ENCODE measurements at places on chromosomes 5 and 9.

GRCh38 chr5:71482132-71482531 lies 26.7 kb downstream of the BDP1 start:
- DNase-seq, result no peak

DNA sequence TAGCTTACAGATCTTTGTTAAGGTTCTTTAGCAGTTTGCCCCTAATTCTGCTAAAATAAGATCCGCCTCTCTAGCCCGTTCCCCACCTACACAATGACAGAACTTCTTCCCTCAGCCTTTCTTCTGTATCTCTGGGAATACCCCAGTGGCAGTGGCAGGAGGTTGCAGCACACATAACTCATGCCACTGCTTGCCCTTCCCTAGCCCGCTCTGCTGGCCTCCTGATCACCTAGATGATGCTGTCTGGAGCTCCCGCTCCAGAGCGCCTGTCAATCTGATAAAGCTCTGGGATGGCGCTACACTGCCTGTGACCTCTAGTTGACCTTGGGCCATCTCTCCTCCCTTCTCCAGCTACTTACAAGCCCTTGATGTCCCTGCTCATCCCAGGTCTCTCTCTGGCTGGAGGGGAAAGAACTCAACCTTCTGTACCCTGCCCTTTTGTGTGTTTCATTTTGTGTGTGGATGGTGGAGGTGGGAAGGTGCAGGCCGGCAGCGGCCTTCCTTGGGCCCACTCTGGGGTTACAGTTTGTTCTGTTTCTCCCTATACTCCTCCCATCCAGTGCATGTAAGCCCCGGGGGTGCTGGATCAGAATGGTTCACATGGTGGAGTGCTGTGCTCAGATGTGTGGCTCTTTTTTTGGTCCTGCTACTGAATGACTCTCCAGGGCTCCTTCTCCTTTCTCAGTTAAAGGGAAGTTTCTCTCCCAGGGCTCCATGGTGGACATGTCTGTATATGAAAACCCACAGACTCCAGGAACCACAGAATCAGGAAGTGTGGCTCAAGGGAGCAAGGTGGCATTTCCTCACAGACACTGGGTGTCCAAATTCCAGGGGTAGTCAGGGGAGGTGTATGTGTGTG lies 29.1 kb downstream of the MTX3 start:
- no peak for DNase-seq

- no peak for DNase-seq
Observed at GRCh38 chr5:43008363-43009153, 31.6 kb downstream of the ANXA2R start.

DNA sequence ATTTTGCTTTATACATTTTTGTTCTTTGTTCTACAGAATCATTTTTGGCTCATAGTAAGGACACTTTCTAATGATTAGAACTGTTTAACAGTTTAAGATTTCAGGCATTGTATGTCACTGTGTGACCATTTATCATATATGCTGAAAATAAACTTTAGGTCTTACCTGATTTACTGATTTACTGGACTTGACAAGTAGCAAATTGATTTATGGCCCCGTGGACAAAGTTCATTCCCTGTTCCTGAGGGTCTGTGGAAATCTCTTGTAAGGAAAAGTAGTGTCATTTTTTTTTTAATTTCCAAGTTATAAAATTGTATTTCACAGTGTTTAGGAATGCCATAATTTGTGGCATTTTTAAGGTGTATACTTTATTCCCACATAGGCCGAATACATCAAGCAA lies 40.7 kb downstream of the KIF2A start:
- DNase-seq, result no peak

DNA sequence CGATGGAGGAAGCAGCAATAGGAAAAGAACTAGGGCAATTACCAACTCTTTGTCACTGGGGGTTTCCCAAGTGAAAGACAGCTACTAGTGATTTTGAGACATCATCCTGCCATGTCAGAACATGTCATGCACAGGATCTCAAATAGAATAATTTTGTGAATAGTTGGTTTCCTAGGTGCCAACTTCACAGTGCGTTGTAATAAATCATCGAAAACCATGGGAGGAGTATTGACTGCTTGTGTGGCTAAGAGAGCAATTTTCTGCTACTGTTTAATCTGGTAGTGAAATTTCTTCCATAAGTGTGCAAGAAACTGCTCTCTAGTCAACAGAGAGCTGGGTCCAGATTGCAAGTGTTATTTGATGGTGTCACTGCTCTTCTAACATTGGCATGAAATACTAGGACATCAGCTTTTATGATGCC lies 168.6 kb downstream of the NNT start:
- no peak for DNase-seq

DNA sequence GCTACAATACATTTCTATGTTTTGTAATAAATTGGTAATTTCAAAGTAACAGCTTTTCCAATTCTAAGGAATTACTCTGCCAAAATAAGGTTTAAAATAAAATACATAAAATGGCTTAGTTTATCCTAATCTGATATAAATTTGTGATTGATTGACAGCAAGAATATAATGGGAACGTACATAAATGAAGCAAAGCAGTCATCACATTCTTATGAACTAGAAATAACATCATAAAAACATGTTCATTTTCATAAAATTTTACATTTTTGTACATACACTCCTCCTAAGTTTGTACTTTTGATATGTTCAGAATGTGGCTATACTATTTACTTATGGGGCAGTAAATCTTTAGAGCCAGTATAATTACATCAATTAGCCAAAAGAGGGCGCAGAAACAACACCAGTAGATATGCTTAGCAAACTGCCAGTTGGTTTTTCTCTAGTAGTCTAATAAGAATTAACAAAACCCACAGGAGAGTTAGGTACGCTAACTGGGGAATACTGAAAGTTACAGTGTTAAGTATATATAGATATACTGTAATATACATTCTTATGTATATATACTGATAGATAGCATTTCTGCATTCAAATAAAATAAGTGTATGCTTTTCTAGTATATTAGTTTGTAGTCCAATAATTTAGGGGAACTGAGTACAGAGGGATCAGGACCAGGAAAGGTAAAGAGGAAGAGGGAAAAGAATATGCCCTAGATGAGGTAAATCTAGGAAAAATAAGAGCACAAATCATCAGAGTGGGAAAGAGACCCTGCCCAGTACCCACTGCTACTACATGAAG lies 76.8 kb downstream of the ZDHHC21 start:
- peak; percentile 19 for DNase-seq

DNA sequence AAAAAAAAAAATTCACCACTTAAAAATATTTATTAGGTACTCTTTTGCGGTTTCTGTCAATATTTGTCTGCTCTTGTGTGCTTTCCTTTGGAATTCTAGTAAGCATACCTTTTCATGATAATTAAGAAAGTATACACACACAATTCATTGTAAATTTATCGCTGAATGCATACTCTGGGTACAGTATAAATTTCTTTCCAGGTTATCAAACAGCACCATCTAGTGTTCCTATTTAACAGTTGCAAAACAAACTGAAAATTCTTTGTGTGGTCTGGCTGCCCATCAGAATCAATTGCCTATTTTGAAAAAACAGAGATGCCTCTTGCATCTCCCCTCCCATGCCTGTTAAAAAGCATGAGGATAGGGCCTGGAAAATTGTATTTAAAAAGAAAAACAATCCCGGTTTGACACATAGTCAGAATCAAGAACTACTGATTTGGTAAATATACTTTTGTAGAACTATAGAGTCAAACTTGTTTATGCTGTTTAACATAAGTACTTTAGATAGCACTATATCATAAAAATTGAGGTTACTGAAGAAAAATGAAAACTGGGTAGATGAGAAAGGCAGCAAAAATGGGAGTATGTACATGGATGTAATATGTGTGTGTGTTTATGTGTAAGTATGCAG lies 16.2 kb downstream of the PGGT1B start:
- no peak for DNase-seq

- no peak for DNase-seq
Observed at GRCh38 chr5:1302258-1302657, 7.4 kb upstream of the TERT start.

DNA sequence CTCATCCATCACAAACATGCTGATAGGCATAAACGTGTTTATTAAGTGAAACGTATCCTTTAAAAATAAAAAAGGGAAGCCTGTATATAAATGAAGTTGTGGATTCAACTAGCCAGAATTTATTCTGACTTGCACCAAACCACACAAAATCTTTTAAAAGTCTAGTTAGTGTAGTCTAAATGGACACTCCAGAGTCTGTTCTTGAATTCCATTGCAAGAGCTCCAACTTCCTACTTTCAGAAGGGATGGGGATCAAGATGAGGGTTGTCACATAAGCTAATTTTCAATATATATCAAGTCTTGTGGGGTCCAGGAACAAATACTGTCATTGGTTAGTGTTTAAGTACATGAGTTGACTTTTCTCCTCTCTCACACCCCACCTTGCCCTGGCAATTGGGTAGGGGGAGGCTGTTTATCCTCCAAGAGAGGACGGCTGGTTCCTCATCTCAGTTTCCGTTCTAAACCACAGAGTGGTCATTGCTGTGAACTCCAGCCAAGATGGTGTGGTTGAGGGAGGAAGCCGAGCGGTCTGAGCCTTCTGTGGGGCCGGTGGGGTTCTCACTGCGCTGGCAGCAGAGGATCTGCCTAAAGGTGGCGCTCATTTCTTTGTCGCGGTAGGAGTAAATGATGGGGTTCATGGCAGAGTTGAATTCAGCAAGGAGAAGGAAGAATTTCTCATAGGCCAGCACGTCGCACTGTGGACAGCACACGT lies 163.2 kb downstream of the LPAR1 start:
- no peak for DNase-seq

GRCh38 chr5:38420246-38420645 lies 136.2 kb downstream of the LIFR start:
- no peak for DNase-seq

- DNase-seq, result no peak
Observed at GRCh38 chr5:53355316-53355715, 125.1 kb upstream of the FST start.

GRCh38 chr5:62779010-62779422 lies 200.4 kb downstream of the LRRC70 start:
- peak; percentile 13 for DNase-seq

- DNase-seq, result no peak
Observed at GRCh38 chr9:22170990-22171670, 162.0 kb upstream of the CDKN2B start.

GRCh38 chr5:55149308-55149795 lies 10.6 kb upstream of the GPX8 start:
- no peak for DNase-seq

DNA sequence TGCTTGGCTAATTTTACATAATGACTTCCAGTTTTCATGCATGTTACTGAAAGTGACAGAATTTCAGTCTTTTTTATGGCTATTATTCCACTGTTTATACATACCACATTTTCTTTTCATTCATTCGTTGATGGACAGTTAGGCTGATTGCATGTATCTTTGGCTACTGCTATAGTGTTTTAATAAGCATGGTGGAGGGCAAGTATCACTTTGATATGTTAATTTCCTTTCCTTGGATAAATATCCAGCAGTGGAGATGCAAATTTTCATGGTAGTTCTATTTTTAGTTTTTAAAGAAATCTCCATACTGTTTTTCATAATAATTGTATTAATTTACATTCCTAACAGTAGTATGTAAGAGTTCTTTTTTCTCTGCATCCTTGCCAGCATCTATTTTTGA lies 297.9 kb downstream of the PRR16 start:
- DNase-seq, result no peak

DNA sequence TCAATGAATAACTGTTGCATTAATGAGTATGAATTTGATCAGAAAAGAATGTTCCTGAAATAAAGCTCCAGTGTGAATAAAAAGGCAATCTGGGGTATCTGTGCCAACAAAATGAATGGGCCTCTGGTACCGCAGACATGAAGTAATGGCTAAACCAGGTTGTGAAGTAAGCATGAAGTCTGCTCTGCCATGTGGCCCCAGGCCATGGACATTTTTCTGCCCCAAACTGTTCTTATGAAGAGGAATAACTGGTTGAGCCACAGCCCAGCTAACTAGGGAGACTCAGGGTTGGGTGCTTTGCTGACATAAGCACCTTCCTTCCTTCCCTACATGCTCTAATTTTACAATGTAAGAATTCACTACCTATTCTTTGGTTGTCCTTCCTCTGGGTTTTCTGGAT lies 147.4 kb upstream of the LRRTM2 start:
- DNase-seq, result no peak

- no peak for DNase-seq
Observed at GRCh38 chr5:174423558-174423957, 300.8 kb upstream of the MSX2 start.

DNA sequence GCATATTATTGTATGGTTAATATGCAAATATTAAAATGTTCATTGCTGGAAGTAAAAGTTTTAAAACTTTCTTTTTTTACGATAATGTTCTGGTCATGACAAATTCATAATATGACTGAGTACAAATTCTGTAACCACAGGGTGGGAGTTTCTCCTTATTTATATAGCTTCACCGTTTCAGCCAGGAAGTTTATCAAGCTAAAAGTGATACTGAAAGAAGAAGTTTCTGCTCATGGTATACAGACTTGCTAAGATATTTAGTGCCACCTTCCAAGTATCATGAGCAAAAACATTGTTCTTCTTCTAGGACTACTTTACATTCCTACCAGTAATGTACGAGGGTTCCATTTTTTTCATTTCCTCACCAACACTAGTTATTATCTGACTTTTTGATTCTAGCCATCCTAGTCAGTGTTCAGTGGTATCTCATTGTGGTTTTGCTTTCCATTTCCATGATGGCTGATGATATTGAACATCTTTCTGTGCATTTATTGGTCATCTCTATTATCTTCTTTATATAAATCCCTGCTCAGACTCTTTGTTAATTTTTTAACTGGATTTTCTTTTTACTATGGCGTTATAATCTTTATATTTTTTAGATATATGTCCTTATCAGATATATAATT lies 94.2 kb upstream of the PRRC1 start:
- DNase-seq, result no peak

DNA sequence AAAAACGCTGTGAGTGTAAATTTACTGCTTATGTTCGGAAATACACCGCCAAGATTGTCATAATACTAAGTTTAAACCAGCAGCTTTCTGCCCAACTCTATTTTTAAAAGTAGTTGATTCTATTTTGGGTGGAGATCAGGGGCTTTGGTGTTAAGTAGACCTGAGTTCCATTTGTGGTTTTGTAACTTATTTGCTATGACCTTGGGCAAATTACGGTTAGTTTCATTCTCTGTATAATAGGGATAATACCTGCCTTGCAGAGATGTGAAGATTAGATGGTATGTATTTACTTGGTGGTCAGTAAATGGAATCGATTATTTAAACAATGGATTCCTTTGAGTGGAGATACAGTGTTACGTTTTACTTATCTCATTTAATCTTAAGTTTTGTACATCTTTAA lies 1.6 kb downstream of the RAD23B start:
- DNase-seq, result no peak

- peak; percentile 47 for DNase-seq
Observed at GRCh38 chr5:112848116-112848811, 12.8 kb upstream of the SRP19 start.

- DNase-seq, result no peak
Observed at GRCh38 chr9:111934747-111935146, 38.1 kb downstream of the UGCG start.

GRCh38 chr5:62790348-62790747 lies 211.7 kb downstream of the LRRC70 start:
- DNase-seq, result no peak

- DNase-seq, result no peak
Observed at GRCh38 chr9:101628173-101628572, 33.4 kb upstream of the PPP3R2 start.

GRCh38 chr5:169100735-169101075 lies 200.2 kb downstream of the SLIT3 start:
- DNase-seq, result no peak

GRCh38 chr9:83231039-83231438 lies 168.1 kb upstream of the RASEF start:
- DNase-seq, result no peak

Data from non-pigmented ciliary epithelial cell (primary cell).